ENCODE measurements at places on chromosomes 6 and 20.

GRCh38 chr6:130680116-130680515 lies 147.1 kb upstream of the SMLR1 start:
- DNase-seq, result no peak

GRCh38 chr6:76683985-76684384 lies 611.5 kb upstream of the IMPG1 start:
- DNase-seq, result no peak

DNA sequence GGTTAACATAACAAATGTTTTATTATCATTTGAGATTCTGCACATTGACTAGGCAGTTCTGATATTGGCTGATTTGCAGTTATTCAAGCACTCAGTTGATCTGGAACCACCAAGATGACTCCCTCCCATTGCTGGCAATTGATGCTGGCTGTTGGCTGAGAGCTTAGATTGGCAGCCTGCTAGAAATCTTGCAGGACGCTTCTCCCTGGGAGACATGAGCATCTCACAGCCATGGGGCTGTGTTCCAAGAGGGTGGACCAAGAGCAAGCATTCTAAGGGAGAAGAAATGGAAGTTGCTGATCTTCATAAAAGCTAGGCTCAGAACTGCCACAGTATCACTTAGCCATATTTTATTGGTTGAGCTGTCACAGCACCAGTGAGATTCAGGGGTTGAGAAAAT lies 233.4 kb upstream of the ID4 start:
- no peak for DNase-seq

DNA sequence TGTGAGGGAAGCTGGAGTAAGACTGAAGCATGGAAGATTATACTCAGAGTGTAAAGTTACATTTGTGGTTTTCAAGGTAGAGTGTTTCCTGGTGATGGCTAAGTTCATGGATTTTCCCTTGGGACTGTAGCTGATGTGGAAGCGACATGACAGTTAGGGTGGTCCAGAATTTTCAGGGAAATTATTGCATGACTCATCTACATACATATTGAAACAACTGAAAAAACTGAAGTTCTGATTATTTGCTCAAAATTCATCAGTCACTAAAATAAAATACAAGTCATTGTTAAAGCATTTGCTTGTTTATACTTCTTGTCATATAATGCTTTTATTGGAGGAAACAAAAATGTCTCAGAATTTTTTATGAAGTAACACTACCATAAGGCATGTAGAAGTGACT lies 700.0 kb downstream of the RFPL4B start:
- DNase-seq, result no peak

GRCh38 chr6:71588490-71588889 lies 297.9 kb upstream of the RIMS1 start:
- no peak for DNase-seq
